Activated B cell treated with CpG ODN at 0.5 μM for 24 hours (primary cell): ENCODE measurements at places on chromosomes 2 and 18.

DNA sequence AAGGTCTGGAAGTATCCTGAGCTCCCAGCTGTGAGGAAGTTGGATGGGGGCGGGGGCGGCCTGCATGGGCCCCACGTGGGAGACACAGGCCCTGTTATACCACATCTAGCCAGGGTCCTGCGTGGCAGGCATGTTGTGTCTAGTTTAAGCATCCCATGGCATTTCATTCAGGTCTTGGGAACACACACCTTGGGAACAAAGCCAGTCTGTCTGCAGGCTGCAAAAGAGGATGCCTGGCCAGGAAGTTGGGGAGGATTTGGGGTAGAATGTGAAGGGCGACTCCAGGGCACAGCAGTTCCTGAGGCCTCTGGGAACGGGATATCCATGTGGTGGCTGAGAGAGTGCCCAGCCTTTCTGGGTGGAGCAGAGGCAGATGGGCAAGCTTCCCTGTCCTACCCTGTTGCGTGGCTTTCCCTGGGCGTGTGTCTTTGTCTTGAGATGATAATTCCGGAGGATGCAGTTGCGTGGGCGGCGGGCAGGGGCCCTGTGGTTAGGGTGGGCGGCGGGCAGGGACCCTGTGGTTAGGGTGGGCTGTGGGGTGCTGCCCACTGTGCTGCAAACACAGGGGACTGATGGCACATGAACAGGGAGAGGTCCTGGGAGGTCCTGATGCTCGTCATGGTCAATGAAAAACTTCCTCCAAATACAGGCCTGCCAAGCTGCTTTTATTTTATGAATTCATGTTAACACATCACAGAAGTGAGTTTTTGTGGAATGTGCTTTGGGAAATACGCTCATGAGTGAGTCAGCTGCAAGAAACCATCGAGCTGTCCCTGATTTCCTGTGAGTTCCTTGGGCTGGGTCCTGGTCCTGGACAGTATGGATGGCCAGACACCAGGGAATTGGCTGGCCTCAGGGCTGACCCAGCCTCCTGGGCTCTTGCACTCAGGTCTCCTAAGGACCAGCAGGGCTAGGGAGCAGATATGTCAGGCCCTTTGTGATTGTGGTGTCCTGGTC, 90.0 kb upstream of the HS6ST1 start:
- no peak for DNase-seq

DNA sequence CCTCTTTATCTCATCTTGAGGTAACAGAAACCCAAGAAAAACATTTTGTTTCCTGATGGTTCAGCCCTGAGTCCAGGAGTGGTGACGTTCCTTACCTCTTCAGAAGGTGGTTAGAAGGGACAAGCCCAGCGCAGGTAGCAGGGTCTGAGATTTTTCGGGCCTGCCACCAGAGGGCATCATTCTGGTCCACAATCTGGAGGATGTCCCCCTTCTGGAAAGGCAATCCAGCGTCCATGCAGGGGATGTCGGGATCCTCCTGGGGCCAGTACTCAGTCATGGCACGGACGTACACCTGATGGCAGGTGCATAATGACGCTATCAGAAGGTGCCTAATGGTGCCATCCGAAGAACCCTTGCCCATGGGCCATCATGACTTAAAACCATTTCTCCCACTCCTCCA, 17.7 kb downstream of the MPP4 start:
- no peak for DNase-seq

- DNase-seq = no peak
These were observed 84.5 kb upstream of the GALNT5 start for GRCh38 chr2:157172866-157173578.

DNA sequence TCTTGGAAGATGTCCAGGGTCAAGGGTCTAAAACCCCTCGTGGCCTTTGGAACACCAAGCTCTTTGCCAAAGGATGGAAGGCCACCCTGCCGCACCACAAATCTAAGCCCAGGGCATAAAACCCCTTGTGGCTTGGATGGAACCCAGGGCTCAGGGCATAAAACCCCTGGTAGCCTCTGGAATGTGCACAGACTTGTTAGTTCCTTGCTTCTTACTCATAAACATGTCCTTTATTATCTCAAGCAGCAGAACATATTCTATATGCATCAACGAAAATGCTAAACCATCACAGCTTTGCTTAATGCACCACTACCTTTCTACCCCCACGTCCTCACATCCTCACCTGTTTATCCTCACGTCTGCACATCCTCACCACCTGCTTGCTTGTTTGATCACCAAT, 998.0 kb downstream of the DSC3 start:
- DNase-seq = no peak

GRCh38 chr2:151756820-151757219, 22.5 kb upstream of the NEB start:
- no peak for DNase-seq

- DNase-seq = no peak
These were observed 26.9 kb upstream of the INSIG2 start for GRCh38 chr2:118061135-118061955.

DNA sequence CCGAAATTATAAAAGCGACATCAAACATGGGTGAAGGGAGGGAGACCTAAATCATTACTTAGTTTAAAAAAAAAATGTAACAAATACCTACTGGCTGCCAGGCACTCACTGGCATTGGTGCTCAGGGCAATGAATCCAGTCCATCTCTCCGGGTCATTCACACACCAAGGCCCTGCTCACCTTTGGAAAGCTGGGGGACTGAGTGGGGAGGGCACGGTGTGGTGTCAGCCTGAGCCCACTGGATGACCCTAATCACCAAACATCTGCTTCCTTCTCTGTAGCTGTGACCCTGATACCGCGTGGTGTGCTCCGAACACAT, 336 bp upstream of the DDX1 start:
- DNase-seq = no peak

- no peak for DNase-seq
These were observed 15.9 kb downstream of the ZNF638 start for GRCh38 chr2:71347517-71347916.

GRCh38 chr18:50709193-50709592, 110.6 kb downstream of the MRO start:
- no peak for DNase-seq

GRCh38 chr18:71398531-71398930, 1109.7 kb downstream of the SOCS6 start:
- DNase-seq = no peak

GRCh38 chr2:112824694-112825085, 11.9 kb downstream of the IL1B start:
- DNase-seq = no peak

DNA sequence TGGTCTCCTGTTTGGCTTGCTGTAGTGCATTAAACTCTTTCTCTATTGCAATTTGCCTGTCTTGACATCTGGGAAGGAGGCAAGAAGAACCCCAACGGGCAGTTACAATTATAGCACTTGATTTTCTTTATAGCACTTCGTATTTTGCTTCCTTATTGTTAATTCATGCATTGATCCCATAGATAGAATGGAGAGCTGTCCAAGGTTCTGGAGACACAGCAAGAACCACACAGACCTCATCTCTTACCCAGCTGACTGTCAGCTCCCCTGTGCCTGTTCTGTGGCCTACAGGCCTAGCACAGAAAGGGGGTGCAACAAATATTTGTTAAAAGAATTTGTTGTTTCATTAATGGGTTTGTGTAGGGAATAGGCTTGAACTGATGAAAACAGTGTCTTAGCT, 194.3 kb downstream of the GALNT1 start:
- DNase-seq = no peak

GRCh38 chr2:64524604-64525316, 632 bp downstream of the AFTPH start:
- peak; percentile 36 for DNase-seq

- no peak for DNase-seq
These were observed 371.7 kb upstream of the CELF4 start for GRCh38 chr18:37937287-37937686.

- DNase-seq = no peak
These were observed 104.5 kb downstream of the TDRD15 start for GRCh38 chr2:21228041-21228895.

DNA sequence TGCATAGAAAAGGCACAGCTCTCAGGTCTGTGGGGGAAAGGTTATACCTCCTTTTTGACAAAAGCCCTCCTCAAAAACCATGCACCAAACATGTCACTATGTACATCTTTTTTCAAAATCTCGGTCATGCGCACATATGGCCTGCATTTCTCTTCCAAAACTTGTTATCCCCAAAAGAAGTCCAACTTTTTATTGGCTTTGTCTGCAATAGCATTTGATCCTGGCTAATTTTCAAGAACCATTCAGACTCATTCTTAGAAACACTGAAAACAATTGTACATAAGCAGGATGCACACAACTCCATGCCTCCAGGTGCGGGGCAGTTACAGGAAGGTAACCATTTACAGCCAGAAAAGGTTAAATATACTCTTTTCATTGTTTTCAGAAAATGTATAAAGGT, 21.9 kb downstream of the SERTAD2 start:
- DNase-seq = no peak

DNA sequence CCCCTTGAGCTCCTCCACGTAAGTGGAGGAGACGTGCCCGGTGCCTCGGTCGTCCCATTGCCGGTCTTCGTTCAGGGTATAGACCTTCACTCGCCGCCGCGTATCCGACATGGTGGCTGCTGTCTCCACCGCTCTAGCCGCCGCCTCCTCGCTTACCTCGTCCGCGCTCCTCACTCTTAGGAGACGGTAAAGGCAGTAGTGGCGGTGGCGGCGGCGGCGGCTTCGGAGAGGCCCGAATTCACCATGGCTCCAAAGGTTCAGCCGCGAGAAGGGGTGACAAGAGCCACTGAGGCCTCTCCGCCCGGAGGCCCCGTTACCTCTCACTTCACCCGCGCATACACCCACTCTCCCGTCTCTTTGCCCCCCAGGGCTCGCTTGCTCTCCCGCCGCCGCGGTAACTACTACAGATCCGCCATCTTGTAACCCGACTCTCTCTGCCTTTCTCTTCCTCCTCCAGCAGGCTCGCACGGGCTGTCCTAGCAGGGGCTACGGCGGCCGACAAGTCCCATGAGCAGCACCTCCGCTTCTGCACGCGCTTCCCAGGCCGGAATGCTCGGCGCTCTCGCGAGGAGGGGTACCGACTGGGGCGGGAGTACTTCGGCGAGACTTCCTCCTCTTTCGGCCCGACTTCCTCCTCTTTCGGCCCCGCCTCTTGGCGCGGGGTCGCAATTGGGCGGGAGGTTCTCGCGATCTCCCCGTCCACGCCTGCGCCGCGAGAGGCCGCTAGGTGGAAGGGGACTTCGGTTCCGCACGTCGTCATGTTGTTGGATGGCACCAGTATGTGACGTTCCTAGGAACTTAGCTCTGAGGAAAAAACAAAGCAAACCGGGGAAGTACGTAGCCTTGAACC, at the start of gene PPP4R3B:
PPP4R3B (minus strand) TSS at position 448 of the 850 bp plus-strand sequence; CDS start at position 111, 337 bp downstream.
- DNase-seq = peak; percentile 96

DNA sequence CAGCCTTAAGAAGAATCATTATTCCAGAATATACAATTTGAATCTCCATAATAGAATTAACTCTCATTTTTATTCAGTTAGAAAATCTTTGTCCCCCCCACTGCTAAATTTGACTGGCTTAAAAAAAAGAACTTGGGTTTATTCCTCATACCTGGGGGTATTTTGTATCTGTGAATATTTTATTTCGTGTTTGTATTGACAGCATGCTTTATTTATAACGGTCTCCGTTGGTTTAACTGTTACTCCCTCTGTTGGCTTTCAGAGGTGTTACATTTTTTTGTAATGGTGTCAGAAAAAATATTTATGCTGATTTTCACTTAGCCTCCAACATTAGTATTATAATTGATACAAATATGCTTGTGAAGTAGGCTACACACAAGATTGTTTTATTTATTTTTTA, 109.1 kb downstream of the HAUS1 start:
- DNase-seq = no peak

- no peak for DNase-seq
These were observed 73.1 kb upstream of the BZW1 start for GRCh38 chr2:200738590-200738989.

DNA sequence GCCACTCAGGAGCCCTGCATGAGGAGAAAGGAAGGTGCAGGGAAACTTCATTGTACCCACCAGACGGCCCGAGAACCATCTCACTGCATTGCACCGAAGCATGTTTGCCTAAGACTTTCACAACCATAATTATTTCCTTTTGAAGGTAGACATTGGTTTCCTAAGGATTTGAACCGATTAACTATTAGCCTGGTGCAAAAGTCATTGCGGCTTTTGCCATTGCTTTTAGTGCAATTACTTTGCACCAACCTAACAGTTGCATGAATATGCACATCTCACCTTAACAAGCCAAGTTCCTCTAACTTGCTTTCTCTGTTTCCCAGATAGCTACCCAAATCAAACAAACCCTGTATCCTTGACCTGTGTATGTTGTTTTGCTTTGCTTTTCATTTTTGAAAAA, 516.3 kb upstream of the ID2 start:
- no peak for DNase-seq

DNA sequence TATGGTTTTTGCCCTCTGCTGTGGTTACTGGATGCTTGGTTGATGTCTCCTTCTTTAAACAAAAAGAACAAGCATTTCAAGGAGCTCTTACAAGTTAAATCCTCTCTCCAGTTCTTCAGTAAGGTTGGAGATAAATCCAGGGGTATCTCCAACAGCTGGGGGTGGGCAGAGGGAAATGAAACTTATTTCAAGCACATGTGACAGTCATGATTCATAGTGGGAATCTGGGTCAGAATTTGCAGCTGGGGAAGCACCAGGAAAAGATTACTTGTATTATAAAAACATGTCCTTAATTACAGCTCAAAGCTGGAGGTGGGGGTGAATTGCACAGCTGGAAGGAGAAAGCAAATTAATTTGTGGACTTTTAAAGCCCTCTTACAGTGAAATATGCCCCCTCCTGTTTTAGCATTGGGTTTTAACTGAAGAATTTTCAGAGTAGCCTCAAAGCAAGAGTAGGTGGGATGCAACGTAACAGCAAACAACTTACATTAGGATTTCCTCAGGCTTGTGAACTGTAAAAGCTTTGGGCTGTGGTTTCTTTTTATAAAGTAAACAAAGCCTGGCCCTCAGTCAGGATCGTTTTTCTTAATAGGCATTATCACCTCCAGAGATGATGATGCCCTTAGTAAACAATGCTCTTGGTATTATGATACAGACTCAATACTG, 596.4 kb downstream of the NYAP2 start:
- DNase-seq = no peak

- DNase-seq = no peak
These were observed 51.8 kb downstream of the LIMS1 start for GRCh38 chr2:108586116-108586515.

- no peak for DNase-seq
These were observed 566 bp upstream of the MRPS5 start for GRCh38 chr2:95122197-95122551.

DNA sequence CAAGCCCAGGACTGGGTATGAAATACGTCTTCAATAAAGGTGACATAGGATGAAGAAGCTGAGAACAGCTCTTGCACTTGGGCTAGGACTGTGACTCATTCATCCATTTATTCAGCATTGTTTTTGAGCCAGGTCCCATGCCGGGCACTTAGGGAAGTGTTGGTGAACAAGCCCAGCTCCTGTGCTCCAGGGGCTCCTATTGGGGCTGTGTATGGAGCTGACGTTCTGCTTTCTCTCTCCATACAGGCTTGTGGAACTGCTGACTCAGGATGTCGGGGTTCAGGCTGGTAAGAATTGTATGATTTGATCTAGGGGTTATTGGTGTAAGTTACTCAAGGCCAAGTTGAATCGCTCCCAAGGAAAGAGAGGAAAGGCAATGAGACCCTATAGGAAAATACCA, 24.0 kb downstream of the MYO7B start:
- no peak for DNase-seq

- DNase-seq = no peak
These were observed 79.0 kb downstream of the TTC21B start for GRCh38 chr2:165874445-165875039.
